ENCODE measurements at places on chromosomes 16 and 17.

GRCh38 chr16:9082422-9082821, 9.0 kb upstream of the HAPSTR1 start:
- no peak for DNase-seq

GRCh38 chr17:46851029-46851741, at the start of gene WNT9B:
TSS of gene WNT9B (plus strand) at chr17:46851583. CDS start at chr17:46851639, 56 bp downstream.
- peak; percentile 86 for DNase-seq

DNA sequence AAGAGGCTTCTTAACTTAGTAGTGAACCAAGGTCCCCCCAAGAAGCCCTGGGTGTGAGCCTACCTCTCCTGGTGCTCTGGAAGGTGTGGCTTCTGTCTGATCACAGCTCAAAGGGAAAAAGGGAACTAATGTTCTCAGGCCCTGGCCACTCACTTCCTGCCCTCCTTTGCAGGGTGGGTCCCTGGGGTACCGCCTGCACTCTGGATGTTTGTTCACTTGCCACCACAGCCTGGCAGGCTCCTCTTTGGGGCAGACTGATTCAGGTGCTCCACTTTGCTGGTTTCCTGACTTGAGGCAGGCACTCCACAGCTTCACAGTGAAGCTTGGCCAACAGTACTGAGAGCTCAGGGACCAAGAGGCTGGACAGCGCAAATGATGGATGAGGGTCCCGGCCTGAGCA, 5.9 kb upstream of the MYO15A start:
- no peak for DNase-seq

GRCh38 chr17:41705271-41705991, 6.7 kb upstream of the GAST start:
- no peak for DNase-seq

- peak; percentile 76 for DNase-seq
Observed at GRCh38 chr17:48011405-48012150, 26.0 kb downstream of the COPZ2 start.

- DNase-seq = peak; percentile 57
Observed at GRCh38 chr16:9225527-9226316, 134.3 kb downstream of the HAPSTR1 start.

DNA sequence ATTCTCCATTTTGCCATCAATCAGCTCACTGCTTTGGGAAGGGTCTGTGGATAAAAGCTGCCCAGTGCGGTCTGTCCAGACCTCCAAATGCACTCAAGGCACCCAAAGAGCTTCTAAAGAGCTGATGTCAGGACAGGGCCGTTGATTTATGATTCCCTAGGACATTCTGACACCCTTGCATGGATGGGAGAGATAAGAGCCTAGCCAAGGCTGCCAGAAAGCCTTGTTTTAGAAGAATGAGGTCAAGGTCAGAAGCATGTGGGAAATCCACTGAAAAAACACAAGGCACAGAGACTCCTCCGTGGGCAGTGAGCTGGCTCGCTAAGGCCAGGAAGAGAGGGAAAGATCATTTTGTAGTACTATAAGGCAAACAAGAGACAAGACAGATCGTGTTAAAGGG, 214.0 kb downstream of the CDH11 start:
- no peak for DNase-seq

DNA sequence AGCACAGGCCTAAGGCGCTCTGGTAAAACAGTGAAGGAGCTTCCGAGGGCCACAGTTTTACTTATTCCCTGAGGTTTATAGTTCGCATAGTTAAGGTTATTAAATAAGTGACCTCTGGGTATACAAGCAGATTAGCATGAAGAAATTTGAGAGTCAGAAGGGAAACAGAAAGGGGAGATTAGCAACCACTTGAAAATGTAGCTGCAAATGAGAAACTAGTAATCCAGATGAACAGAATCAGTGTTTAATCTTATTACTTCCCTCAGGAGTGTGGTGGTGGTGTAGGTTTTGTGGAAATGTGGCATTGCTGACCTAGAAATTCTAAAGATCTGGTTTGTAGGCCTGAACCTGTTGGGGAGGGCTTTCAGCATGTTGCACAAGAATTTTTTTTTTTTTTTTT, 130.4 kb downstream of the CCDC182 start:
- no peak for DNase-seq

DNA sequence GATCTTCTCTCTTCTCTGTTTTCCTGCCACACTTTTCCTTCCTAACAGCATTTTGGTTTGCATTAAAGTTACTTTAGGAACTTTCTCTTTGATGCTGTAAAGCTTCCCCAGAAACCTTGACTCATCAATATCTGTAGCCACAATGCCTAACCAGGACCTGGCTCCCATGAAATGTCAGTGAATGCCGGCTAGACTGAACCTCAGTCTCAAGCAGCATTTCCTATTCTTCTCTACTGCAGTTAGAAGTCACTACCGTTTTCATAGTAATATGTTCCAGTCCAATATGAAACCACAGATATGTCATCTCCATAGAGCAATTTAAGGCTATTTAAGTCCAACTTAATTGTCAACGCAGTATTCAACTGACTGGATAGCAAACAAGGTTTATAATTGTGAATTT, 28.9 kb downstream of the ITFG1 start:
- DNase-seq = no peak

- peak; percentile 92 for DNase-seq
Observed at GRCh38 chr16:22190081-22190775, 15.8 kb upstream of the EEF2K start.

DNA sequence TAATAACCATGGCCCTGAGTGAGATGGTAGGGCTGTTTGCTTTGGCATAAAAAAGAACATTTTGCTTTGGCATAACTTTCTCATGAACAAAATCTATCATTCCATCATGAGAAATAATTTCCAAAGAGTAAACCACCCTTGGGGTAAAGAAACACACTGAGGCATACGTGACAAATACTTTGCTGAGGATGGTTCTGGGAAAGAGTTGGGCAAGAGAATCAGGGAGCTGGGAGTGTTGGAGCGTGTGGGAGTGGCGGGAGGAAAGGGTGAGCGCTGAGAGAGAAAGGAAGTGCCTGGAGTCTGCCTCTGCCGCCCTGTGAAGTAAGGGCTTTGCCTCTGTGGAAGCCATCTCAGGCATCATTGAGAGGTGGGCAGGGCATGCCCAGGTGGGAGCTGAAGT, 60.2 kb upstream of the ARHGAP44 start:
- no peak for DNase-seq

DNA sequence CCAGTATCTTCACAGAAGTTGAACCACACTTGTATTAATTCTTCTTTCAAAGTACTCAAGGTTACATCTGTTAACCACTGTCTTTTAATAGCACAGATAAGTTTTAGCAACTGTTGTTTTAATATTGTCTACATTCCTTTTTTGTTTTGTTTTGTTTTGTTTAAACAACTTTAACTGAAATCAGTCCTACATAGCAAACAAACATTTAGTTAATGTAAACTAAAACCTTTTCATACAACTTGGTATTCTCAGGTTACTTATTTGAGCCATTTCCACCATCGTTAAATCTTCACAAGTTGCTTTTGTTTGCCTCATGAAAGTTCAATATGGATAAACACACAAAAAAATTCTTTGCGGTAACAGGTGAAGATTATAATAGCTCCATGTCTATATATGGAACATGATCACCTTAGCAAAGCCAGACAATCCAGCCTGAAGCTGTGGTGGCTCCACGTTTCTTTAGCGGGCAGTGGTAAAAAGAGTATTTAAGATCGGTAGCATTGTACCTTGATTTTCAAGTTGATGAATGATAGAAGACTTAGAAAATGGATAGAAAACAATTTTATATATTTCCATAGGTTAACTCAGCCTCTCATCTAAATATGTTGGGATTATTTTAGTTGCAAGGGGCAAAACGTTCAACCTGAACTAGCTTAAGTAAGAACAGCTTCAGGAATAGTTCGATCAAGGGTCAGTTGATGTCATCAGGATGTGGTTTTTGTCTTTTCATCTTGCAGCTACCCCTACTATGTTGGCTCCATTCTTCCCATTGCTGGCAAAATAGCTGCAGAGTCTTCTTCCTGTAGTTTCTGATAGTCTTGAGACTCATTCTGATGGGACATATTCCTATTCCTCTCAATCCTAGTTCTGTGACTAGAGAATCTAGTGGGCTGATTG, 182.8 kb downstream of the FTO start:
- DNase-seq = no peak

GRCh38 chr16:47019568-47019967, 46.1 kb upstream of the DNAJA2 start:
- no peak for DNase-seq

GRCh38 chr17:57515662-57516211, 229.4 kb downstream of the CCDC182 start:
- no peak for DNase-seq

DNA sequence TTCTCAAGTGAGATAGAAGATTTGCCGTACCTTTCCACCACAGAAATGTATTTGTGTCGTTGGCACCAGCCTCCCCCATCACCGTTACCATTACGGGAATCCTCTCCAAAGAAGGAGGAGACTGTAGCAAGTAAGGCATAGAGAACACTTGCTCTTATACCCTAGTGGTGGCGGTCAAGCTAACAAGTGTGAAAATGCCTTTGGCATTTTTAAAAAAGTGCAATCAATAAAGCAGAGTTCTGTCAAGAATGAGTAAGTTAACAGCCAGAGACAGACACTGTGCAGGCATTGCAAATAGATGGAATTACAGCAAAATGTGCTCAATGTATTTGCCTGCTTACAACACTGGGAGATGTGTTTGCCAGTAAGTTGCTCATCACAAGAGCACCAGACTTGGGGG, 7.7 kb downstream of the MSL1 start:
- no peak for DNase-seq

DNA sequence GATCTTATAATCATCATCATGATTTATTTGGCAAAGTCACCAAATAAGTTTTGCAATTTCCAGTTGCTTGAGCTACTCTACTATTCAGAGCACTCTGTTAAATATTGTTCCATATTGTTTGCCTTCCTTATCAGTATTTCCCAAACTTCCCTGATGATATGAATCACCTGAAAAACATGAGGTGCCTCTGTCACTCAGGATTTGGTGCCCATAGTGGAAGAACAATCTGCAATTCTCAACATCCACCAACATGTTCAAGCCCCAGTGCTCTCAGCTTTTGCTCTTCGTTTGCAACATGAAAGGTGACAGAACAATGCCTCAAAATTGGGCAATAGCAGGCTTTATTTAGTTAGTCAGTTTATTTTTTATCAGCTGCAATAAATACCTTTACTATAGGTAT, 28.6 kb upstream of the WSB1 start:
- no peak for DNase-seq

- no peak for DNase-seq
Observed at GRCh38 chr17:8360751-8361150, 15.8 kb downstream of the KRABD2 start.

- DNase-seq = no peak
Observed at GRCh38 chr16:62586128-62586862, 550.1 kb upstream of the CDH8 start.

GRCh38 chr17:66990047-66990446, 25.5 kb downstream of the CACNG4 start:
- DNase-seq = no peak

DNA sequence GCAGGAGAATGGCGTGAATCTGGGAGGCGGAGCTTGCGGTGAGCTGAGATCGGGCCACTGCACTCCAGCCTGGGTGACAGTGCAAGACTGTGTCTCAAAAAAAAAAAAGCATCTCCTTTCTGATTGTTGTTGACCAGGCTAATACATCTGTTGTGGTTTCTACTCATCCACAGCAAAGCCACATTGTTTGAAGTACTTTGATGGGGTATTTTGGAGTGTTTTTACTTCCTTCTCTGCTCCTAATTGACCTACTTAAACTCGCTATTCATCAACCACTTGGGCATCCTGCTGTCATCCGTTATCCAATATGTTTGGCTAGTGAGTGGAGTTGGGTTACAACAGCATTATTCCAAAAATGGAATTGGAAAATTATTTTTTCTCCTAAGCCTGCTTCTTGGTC, 3.5 kb upstream of the CDC27 start:
- DNase-seq = no peak

DNA sequence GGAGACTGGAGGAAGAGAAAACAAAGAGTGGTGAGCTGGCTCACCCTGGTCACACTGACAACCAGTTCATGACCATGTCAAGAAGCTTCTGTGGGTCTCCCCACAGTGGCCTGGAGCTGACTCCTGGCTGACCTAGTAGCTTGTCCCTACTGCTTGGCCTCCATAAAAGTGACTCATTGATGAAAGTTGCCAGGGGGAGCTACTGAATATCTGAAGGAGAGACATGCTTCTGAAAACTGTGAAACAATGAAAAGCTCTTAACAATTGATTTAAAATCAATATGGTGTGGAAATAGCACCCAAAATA, 22.0 kb downstream of the SMPD3 start:
- DNase-seq = no peak

- no peak for DNase-seq
Observed at GRCh38 chr17:17147821-17148220, 58.3 kb downstream of the PLD6 start.

DNA sequence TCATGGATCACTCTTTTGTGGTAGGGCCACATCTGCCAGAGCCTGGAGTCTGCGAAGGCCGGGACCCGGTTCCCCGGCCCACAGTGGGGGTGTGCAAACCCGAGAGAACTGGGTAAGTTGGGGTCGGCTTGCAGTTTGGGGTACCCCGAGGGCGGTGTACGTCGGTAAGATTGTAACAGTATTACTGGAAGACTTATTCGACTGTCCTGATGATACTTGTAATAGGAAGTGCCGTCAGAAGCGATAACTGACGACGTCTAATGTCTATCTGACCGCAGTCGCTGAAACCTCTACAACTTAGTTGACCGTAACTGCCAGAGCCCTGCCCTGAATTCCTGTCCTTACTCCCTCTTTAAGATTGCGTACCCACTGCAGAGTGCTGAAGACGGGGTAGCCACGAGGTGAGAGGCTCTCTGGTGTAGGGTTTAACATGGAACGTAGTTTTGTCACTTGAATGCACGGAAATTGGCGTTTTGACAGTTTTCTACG, 24.0 kb downstream of the TRPV2 start:
- DNase-seq = no peak

GRCh38 chr17:39517224-39517623, 55.9 kb downstream of the CDK12 start:
- DNase-seq = no peak

DNA sequence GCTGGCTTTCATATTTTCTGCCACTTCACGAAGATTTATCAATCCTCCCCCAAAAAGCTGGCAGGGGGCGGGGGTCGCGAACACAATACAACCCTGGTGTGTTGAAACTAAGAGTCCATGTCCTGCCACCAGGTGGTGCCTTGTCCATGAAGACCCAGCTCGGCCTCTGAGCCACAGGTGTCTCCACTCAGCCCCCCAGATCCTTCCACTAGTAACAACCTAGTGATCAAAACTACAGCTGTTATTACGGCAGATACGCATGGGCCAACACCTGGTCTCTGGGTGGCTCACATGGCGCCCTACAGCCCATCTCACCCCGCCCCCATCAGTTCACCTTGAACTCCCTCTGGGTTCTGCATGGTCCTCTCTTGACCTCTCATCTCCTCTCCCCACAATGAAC, 27.7 kb downstream of the USP7 start:
- peak; percentile 56 for DNase-seq

GRCh38 chr17:27558842-27559505, 72.0 kb upstream of the LGALS9 start:
- DNase-seq = no peak

- no peak for DNase-seq
Observed at GRCh38 chr16:69116906-69117305, 11.5 kb downstream of the HAS3 start.

Data from D341Med (cell line).